Stimulated activated CD8-positive, alpha-beta memory T cell treated with anti-CD3 and anti-CD28 coated beads, Interleukin-15, amount 100 ng/mL, for 24 hours (primary cell): ENCODE measurements at places on chromosomes 5 and 9.

DNA sequence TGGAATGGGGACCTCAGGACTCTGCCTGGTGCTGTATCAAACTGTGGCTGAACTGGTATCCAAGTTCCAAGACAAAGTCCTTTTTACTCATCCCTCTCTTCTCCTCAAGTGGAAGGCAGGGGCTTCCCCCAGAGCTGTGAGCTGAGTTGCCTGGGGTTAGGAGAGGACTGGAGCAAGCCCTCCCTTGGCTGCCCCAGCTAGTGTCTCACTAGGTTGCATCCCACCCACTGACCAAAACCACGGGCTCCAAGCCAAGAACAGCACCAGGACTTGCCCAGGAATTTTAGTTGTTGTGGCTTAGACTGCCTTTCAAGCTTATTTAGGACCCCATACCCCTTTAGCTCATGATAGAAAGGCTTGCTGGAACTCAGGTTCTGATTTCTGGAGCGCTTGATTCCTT is 158.7 kb upstream of the TNC start:
- DNase-seq = no peak

DNA sequence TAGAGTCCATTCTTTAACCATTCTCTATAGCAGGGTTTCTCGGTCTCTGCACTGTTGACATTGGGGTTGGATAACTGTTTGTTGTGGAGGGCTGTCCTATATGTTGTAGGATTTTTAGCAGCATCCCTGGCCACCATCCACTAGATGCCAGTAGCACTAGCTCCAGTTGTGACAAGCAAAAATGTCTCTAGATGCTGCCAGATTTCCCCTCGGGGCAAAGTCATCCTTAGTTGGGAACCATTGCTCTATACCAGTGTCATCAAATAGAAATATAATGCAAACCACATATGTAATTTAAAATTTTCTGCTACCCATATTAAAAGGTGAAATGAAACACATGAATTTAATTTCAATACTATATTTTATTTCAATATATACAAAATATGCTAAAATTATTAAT is 2.9 kb downstream of the TTC23L start:
- DNase-seq = no peak

DNA sequence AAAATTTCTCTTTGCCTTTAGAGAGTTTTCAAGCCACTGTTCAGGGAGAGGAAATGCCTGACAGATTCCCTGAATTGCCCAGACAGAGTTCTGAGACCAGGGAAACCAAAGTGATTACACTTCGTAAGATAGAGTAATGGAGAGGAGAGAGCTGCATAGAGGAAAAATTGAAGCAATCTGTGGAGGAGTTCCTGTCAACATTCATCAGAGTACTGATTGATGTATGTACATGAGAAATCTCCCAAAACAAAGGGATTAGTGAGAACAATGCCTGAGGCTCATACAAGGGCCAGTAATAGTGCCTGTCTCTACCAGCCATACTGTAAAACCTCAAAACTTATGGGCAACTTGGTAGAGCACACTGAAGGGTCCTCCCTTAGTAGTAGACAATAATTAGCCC is 79.0 kb upstream of the TRIM32 start:
- DNase-seq = no peak

- DNase-seq = no peak
These were observed 61.1 kb downstream of the TMEM161B start for GRCh38 chr5:88207575-88207974.

GRCh38 chr5:90446961-90447360 is 27.6 kb downstream of the MBLAC2 start:
- DNase-seq = no peak

GRCh38 chr5:110702704-110703103 is 23.8 kb downstream of the TMEM232 start:
- DNase-seq = no peak
